Activated CD8-positive, alpha-beta memory T cell treated with anti-CD3 and anti-CD28 coated beads for 24 hours (primary cell): ENCODE measurements at places on chromosomes 5 and 9.
A peak's percentile ranks its signal among the peaks of the same experiment; 100 is the strongest.

DNA sequence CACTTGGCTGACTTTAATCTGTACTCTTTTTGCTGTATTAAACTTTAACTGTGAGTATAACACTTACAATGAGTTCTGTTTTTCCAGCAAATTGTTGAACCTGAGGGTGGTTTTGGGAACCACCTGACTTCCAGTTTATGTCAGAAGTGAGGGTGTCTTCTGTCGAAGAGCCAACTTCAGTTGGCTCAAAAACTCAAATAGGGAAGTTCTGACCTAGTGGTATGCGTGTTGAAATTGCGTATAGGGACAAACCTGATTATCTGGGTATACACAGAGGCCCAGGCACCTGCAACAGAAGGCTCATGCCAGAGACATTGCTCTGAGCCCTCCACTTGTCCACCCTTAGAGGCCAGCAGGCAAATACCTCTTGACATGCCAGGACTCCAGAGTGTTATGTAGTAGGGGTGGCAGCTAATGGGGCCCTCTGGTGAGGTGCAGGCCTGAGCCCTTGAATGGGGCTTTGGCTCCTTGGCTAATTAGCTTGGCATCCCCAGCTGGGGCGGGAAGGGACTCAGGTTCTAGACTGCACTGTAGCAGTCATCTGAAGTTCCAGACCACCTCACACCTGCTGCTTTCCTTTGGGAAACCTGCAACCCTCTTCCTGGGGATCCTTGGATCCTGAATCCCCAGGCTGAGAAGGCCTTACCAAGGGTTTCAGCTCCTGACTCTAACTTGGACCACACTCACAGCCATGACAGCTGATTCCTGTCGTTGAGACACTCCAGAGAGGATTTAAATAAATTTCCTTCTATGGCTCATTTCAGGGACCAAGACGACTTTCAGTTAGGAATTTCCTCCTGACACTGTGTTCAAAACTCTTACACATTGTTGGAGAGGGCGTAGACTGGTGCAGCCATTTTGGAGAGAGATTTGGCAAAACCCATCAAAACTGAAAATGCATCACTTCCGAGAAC is 189.6 kb downstream of the HSPA4 start:
- DNase-seq = no peak

DNA sequence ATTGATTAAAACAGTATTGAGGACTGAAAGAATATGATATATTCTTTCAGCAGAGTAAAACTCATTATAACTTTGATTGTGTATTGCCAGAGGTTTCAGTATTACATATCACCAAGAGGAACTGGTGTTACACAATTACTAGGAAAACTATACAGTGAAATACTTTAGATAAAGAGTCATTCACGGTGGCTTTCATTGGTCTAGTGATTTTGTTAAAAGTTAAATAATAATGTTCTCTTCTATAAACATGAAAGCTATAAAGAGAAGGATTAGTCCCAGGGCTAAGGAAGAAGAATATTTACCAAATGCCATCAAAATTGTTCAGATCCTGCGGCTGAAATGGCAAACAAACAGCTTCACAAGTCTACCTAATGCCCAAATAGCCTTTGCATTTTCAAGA is 306.2 kb downstream of the SEMA5A start:
- DNase-seq = no peak

GRCh38 chr5:144304688-144305087 is 134.0 kb downstream of the KCTD16 start:
- no peak for DNase-seq

DNA sequence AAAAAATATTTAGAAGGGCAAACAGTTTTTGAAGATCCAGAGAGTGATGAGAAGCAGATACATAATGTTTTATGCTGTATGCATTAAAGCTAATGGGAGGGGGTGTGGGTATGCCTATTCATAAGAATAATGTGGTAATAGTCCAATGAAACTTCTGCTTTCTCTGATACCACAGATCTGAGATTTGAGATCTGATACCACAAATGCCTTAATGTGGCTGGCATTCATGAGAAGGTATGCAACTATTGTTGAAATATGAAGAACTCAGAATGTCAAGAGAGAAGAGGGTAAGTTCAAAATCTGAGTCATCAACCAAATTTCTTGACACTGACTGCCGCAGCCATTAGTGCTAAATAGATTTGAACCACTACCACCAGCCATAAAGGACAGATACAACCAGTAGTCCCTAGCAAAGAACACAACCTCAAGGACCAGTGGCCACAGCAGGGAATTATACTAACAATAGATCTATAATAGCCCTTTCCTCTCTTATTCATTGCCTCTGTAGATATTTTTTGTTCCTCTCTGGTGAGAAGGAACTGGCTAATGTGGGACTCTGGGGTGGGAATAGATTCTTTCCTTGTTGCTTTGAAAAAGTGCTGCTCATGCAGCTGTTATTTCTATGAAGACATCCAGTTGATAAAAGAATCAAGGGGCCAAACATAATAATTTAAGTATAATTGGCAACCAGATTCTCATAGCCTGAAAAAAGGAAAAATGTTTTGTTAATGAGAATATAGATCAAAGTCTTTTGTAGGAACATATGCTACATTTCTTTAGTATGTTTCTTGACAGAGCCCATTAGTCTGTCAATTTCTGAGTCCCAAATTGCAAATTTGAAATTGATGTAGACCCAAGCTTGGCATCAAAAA is 256.5 kb upstream of the ZNF608 start:
- DNase-seq = no peak

- DNase-seq = peak; percentile 46
These were observed 134.2 kb downstream of the KCNIP1 start for GRCh38 chr5:170638051-170638450.
